Stimulated activated CD4-positive, alpha-beta T cell treated with anti-CD3 and anti-CD28 coated beads, Interleukin-15, amount 100 ng/mL, for 24 hours (primary cell): ENCODE measurements at places on chromosomes 12 and 14.

- no peak for DNase-seq
Measured at GRCh38 chr12:15770021-15770420, 19.2 kb downstream of the EPS8 start.

GRCh38 chr12:31645924-31646323 is 13.6 kb upstream of the ETFBKMT start:
- no peak for DNase-seq

GRCh38 chr14:55832974-55833373 is 253.0 kb downstream of the KTN1 start:
- no peak for DNase-seq

GRCh38 chr12:41585784-41586183 is 397.7 kb downstream of the PDZRN4 start:
- no peak for DNase-seq

- DNase-seq, result no peak
Measured at GRCh38 chr12:48782457-48783395, 6.2 kb downstream of the ADCY6 start.

- DNase-seq, result no peak
Measured at GRCh38 chr12:110782094-110782493, 39.4 kb upstream of the PPP1CC start.

DNA sequence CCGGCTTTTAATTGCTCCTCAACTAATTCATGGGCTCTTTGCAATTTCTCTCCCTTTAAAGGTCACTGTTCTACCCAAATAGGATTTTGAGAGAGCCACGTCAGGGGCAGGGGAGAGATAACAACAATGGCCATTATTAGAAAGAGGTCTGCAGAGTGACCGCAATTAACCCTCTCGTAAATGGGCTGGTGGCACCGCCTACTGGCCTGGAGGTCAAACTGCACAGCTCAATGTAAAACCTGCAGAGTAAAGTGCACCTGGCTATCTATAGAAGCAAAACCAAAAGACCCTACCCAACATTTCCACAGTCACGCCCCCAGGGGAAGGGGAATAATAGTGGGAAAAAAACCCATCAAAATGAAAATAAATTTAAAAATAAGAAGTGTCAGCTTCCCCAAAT is 21.6 kb upstream of the CLEC4E start:
- no peak for DNase-seq

GRCh38 chr12:72102150-72102549 is 163.5 kb downstream of the TPH2 start:
- no peak for DNase-seq

DNA sequence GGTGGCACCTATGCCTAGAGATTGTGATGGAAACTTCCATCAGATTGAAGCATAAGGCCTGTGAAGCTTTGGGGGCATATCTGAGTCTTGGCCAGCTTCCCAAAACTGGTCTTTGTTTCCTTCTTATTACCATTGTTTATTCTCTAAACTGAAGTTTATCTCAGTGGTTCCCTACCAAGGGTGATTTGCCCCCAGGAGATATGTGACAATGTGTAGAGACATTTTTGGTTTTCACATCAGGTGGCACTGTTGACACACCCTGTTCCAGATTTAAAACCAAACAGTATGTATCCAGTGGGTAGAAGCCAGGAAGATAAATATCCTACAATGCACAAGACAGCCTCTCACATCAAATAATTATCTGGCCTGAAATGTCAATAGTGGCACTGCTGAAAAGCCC is 22.1 kb downstream of the RASSF9 start:
- DNase-seq, result no peak

GRCh38 chr14:100213956-100214769 is 24.8 kb upstream of the YY1 start:
- peak; percentile 97 for DNase-seq

- DNase-seq, result no peak
Measured at GRCh38 chr14:54299410-54300363, 97.1 kb upstream of the CDKN3 start.

DNA sequence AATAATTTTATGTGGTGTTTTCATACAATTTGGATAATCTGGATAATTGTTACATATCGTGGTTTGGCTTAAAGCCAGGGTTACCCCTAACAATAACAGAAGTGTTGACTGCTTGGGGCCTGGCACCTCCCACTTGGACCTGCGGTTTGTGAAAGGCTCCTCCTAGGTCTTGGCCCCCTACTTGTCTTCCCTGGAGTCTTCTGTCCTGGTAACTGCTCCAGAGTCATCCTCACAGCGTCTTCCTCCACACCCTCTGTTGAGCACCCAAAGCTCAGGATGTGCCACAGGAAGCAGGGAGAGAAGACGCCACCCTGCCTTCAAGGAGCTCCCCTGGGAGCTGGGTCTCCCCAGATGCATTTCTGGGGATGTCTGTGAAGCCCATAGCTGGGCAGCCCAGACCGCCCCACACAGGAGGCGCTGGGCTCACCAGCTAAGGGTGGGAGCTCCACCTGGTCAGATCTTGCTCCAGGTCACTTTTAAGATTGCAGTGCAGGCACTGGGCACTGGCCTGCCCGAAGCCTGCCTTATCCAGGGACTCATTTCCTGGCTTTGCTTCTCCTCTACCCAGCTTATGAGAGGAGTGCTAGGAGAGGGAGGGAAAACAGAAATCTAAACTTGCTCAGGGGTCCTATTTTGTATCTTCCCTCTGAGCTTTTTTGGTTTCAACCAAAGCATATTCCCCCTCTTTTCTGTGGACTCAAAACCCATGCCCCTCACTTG is 98.2 kb downstream of the ZFP36L1 start:
- no peak for DNase-seq

- no peak for DNase-seq
Measured at GRCh38 chr12:51847643-51848325, 734 bp downstream of the FIGNL2 start.

DNA sequence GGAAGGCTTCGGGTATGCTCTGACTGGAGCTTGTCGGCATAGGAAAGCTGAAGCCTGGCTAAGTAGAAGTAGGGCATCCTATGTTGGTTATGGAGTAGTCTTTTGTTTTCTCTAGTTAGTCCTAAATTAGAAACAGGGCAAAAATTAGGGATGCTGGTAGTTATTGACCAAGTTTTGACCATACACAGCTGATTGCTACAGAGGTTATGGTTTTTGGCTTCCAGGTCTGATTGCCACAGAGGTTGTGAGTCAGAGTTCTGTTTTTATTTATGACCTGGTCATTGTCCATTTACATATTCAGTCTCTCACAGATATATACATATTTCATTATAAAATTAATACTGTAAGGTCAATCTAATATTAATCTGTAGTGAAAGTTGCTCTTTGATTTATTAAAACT is 219.2 kb downstream of the FSCB start:
- DNase-seq, result no peak

DNA sequence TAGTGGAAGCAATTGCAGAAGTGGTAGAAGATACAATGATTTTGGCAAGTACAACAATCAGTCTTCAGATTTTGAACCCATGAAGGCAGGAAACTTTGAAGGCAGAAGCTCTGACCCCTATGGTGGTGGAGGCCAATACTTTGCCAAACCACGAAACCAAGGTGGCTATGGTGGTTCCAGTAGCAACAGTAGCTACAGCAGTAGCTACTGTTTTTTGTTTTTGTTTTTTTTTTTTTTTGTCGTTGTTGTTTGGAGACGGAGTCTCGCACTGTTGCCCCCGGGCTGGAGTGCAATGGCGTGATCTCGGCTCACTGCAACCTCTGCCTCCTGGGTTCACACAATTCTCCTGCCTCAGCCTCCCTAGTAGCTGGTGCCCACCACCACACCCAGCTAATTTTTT is 47.4 kb downstream of the IFNG-AS1 start:
- DNase-seq, result no peak
